ENCODE measurements at places on chromosomes 1 and 21.

DNA sequence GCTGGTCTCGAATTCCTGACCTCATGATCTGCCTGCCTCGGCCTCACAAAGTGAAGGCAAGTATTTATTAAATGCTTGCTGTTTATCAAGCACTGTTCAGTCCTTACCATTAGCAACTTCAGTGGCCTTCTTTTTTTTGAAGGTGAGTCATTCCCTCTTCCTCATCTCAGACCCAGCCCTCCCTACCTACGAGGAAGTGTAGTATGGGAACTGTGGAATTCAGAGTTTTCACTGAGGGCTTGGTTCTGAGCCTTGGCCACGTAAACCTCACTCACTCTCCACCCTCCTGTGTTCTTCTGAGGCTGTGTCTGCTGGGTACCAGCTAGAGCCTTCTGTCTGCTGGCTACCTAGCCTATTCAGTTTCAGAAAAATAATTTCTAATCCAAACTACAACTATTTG lies 218.3 kb upstream of the SGIP1 start:
- no peak for DNase-seq

DNA sequence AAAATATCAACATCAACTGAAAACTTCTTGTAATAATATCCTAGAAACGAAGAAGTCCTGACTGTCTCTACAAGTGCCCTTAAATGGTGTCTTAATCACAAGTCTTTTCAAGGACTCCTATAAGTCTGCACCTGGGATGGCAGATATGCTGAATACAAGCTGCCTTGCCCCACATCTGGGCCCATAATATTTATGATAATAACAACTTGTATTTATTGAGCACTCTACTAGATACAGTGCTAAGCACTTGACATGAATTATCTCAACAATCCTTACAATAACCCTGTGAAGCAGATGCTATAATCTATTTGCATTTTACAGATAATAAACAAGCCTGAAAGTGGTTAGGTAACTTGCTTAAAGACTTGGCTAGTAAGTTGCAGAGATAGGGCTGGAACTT lies 78.0 kb upstream of the ZNF648 start:
- no peak for DNase-seq

DNA sequence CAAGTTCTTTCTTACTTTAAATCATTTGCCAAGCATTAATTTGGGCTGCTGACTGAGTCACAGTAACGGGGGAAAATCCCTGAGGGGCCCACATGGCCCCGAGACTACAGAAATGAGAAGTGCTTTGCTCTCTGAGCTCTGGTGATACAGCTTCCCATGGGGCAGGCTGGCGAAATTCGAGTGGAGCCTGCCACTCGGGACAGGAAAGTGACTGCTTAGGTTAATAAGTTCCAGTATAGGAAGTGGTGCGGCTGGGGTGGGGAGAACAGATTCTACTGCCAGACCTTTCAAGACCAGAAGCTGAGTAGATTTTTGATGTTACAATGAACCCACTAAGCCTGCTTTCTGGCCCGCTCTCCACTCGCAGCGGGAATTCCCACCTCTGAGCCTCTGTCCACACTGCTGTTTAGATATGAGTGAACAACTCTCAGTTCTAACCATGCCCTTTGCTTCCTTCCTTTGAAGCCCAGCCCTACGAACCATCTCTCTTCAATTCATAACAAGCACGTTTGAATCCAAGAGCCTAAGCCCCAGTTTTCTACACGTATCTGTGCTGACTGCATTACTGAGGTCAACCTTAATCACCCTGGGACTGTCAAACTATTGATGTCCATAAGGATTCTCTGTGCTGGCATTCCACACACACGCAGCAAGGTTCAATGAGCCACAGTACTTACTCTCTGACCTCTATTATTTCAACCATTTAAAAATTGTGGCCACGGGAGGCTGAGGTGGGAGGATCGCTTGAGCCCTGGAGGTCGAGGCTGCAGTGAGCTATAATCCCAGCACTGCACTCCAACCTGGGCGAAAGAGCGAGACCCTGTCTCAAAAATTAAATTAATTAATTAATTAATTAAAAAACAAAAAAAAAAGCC lies 9.6 kb downstream of the ZBTB17 start:
- no peak for DNase-seq

DNA sequence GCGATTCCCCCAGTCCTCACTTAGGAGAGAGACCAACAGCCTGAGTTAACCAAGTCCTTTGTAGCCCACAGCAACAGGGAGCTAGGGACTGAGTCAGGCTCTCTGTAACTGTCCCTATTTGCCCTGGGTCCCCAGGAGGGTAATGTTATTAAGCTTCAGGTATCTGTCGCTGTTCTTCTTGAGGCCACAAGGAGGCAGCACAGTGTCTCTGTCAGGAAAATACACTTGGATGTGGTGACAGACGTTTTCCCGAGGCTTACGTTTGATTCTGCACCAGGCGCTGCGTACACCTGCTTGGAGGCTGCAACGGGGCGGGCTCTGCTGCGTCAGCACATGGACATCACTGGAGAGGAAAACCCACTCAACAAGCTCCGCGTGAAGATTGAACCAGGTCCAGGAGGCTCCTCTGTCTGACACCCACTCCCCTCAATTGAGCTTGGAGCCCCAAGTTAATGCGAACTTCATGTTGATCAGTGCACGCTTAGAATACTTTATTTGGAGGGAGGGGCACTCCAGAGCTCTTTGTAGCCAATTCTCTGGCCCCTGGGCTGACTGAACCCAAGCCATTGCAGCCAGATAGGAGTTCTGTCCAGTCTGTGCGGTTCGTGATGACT lies 10.7 kb upstream of the ELF3 start:
- DNase-seq: no peak

DNA sequence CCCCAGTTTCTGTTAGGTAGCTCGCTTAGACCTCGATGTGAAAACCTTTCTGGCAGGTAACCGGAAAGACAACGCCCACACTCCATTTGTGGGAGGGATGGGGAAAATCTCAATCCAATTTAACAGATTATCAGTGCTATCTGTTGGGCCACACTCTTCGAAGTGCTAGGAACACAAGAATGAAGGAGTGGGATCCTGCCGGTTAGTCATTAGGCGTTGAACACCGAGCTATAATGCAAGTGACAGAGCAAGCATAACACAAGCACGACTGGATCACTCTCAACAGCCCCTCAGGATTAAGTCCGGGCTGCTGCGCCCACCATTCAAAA lies 531 bp downstream of the SNIP1 start:
- DNase-seq: no peak

DNA sequence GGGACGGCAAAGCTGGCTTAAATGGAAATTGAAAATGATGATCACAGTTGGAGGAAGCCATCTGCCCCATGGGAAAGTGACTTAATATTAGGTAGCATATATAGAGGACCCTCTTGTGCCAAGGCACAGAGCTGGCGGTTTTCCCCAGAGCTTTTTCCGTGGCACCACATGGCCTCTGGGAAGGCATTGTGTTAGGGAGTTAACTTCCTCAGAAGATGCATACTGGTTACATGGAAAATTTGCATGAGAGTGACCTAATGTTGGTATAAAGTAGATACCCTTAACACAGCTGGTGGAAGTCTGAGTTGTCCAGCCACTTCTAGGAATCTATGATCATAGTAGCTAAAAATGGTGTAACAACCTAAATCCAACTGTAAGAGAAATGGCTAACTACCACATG lies 27.3 kb downstream of the CAP1 start:
- DNase-seq: no peak

DNA sequence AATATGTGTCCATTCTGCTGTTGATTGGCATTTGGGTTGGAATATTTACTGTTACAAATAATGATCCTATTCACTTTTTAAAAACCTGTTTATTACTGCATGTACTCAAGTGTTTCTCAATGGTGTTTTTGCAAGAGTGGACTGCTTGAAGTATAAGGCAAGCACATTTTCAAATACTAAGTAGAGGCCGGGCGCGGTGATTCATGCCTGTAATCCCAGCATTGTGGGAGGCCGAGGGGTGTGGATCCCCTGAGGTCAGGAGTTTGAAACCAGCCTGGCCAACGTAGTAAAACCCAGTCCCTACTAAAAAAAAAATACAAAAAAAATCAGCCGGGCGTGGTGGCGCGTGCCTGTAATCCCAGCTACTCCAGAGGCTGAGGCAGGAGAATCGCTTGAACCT lies 276.9 kb upstream of the ADGRL4 start:
- DNase-seq: no peak
